ENCODE measurements at places on chromosomes 5 and 9.

DNA sequence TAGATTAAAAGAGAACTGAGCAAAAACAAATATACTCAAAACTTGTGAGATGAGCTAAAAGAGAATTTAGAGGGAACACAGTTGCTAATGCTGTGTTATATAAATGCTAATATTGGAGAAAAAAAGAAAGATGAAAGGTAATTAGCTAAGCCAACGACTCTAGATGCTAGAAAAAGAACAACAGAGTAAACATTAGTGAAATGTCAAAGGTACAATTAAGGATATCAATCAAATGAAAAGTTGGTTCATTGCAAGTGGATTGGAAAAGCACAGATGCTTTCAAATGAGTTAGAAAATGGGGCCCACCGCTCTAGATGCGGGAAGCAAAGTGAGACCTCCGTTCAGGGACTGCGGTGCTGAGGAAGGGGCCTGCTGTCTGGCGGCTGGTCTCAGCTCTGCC lies 17.9 kb upstream of the BARHL1 start:
- no peak for DNase-seq

- no peak for DNase-seq
These were observed 16.5 kb upstream of the NRARP start for GRCh38 chr9:137318602-137319001.

DNA sequence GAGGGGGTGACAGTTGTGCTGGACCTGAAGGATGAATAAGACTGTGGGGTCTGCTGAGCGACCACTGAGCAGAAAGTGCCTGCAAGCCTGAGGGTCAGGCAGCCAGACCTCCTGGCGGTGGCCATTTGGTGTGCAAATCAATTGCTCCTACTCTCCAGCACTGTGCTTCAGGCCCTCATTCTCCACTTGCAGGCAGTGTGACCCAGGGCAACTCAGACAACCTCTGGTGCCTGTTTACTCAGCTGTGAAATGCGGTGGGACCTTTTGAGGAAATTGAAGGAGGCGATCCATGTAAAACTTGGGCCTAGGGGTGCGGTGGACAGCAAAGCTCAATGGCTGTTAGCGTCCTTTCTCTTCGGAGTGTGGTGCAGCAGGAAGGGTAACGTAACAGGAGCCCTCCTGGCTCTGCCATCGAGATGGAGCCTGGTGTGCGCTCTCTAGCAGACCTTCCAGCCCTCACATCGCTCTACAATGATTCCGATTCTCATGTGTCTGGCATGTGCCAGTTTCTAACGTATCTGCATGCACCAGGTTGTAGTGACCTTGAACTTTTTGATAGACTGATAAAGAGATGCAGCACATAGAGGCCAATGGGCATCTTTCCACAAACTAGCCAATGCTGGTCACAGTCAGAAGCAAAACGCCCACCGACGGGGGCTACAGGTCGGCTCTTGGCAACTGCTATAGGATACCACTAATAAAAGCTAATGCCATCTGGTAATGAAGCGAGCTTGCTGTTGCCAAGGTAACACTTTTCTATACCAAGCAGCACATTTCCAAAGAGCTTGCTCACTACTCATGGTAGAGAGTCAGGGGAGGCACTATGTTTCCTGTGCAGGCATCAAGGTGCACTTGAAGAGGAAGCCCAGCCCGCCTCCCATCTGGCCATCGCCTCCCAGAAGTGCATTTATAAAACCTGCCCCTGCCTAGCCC lies 159.7 kb upstream of the RAPGEF1 start:
- no peak for DNase-seq

- no peak for DNase-seq
These were observed 281.7 kb downstream of the OSTF1 start for GRCh38 chr9:75369989-75370388.

DNA sequence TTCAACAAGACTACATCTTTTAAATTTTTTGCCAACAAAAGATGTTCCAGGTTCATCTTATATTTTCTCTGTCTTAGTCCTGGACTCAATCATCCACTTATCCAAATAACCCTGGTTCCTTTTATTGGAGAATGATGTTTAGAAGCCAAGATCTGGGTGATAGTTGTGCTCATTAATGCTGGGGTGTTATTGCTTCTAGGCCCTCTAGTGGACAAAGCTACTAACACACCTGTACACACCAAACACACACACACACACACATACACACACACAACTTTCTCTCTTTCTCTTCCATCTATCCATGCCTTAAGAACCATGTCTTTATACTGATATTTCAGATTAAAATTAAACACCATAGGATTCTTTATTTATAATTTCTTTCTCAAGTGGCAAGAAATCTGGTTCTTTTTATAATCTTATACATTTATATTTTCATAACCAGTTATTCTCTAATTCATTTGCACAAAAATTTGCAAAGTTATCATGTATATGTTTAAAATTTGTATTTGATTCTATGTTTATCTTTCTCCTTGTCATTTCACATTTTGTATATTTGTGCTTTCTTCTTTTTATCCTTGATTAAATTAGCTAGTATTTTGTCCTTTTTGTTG lies 179.1 kb upstream of the SMIM23 start:
- peak; percentile 11 for DNase-seq

- DNase-seq: peak; percentile 10
These were observed 26.4 kb upstream of the CTNNA1 start for GRCh38 chr5:138726848-138727247.

DNA sequence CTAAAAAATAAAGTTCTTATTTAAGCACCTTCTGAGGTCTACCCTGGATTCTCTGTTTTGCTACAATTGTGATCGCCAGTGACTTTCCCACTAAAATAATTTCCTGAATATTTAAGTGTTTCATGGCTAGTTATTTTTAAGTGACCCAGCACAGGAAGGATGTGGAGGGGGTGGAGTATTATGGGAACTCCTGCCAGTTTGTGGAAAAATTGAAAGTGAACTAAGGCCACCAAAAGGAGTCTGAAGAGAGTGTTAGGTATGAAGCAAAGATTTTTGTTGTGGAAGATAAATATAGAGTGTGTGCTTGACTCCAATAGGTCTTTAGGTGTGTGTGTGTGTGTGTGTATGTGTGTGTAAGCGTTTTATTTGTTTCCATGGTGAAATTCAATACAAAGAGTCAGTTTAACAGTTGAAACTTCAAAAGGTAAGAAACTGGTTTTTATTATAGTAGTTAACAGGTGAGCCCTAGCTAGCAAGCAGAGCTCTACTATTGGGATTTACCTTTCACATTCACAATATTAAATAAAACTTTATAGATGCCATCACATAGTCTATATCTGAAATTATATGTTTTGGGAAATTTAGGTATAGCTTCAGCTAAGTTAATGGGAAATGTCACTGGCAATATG lies 25.6 kb downstream of the RASGRF2 start:
- no peak for DNase-seq

GRCh38 chr9:114409103-114409780 lies 21.5 kb upstream of the AKNA start:
- DNase-seq: no peak

GRCh38 chr5:132674671-132675506 lies 1.1 kb downstream of the IL4 start:
- DNase-seq: no peak

DNA sequence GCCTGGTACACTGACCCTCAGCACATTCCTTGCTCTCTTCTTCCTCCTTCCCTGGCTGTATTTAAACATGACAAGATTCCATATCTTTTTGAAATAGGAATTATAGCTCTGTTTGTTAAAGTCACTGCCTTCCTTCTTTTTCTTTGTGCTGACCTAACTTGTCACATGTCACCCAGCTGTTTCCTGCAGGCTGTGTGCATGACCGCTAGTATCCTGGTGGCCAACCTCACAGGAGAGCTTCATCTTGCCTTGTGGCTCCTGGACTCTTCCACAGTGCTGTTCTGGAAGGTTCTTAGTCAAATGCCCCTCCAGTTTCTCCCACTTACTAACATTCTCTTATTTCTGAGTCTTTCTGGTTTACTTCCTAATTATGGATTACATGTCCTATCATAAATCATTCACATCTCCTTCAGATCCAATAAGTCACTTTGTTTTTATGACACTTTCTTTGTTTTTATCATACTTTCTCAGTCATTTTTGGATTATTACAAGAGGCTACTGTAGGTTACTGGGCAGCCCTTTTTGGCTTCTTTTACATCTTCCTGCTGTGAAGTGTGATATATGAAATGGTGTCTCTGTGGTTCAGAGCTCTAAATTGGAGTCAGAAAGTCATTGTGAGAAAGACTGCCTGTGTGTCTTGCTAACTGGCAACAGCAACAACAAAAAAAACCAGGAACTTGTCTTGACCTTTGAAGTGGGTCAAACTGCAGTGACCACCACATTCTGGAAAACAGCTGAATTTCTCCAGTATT lies 463.6 kb upstream of the DAP start:
- no peak for DNase-seq

GRCh38 chr5:121833617-121834016 lies 18.1 kb upstream of the FTMT start:
- DNase-seq: no peak

GRCh38 chr5:2378976-2379375 lies 372.5 kb downstream of the IRX2 start:
- no peak for DNase-seq

- no peak for DNase-seq
These were observed 10.5 kb downstream of the EXD3 start for GRCh38 chr9:137412431-137412830.

DNA sequence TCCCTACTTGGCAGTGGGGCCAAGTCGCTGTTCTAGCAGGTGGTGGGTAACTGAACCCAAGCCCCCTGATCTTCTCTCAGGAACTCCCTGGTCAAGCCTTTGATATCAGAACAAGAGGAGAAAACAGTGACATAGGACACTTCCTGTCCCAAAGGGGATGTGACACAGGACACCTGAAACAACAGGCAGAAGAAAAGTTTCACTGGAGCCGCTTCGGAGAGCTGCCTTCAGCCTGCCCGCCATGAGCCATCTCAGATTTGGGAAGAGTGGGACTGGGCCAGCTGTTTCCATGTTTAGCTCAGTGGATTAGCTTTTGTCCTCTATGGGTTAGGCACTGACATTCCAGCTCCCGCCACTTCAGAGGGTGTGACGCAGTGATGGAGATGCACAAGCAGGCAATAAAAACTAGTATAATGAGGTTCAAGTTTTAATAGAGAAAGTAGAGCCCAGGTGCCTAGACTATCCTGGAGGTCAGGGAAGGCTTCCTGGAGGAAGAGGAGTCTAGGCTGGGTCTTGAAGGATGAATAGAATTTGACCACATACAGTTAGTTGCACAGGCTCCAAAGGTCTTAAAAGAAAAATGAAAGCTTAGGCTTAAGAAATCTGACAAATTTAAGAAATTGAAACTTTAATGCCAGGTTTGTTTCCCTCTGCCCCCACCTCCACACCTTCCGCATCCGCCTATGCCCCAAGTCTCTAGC lies 104.1 kb upstream of the SPRY4 start:
- DNase-seq: no peak

DNA sequence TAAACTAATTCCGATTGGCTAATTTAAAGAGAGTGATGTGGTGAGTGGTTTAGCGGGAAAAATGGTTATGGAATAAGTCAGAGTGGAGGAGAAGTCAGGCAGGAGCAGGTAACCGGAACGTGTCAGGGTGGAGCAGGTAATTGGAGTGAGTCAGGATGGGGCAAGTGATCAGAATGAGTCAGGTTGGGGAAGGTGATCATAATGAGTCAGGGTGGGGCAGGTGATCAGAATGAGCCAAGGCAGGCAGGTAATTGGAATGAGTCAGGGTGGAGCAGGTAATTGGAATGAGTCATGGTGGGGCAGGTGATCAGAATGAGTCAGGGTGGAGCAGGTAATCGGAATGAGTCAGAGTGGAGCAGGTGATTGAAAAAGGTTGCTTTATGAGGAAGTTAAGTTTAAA lies 101.4 kb downstream of the TMEM167A start:
- DNase-seq: peak; percentile 10

DNA sequence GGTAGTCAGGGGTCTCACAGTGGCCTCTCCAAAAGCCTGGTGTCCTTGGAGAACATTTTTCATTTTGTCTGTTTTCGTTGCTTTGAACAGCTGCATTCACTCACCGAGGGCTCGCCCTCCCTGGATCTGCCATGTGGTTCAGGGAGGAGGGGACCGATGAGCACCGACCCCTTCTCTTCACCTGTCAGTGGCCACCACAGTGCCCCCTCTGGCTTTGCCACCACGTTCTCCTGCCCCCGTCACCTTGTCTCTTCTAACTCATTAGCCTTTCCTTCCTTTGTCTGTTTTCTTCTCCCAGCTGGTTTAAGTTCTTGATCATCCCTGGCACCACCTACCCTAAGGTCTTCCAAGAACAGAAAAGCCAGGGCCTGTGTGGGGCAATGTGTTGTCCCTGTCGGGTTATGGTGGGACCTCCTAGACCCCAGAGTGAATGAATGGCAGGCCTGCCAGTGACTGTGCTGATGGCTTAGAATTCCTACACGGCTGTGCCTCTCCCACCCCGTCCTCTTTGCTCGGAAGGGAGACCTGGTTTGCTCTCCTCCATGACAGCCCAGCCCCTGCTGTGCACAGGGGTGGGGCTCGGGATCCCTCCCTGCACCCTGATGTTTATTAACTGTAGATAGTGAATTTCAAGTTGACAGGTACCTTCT lies 90.0 kb downstream of the ANKRD33B start:
- no peak for DNase-seq

GRCh38 chr9:124013309-124014210 lies 2.0 kb downstream of the LHX2 start:
- DNase-seq: no peak

GRCh38 chr5:141272906-141273305 lies 27.7 kb downstream of the PCDHB15 start:
- DNase-seq: no peak

DNA sequence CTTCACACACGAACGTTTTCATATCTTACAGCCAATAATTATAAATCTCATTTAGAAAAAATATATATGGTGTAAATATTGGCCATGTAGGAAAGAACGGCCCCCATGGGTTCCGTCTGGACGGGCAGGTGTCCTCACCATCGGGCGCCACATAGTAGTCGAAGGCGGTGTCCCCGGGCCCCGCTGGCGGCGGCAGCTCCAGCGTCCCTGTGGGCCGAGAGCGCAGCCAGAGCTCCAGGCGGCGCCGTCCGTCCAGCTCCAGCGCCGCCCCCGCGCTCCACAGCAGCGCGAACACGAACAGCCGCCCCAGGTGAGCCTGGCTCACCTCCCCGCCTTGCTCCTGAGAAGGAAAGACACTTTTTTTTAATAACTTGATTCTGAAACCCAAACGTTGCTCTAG lies 134.6 kb downstream of the DNAH5 start:
- no peak for DNase-seq

- no peak for DNase-seq
These were observed 171.2 kb downstream of the SLC12A2 start for GRCh38 chr5:128254789-128255188.

- no peak for DNase-seq
These were observed 470.4 kb downstream of the ZSWIM6 start for GRCh38 chr5:61802456-61802855.

- peak; percentile 43 for DNase-seq
These were observed at the start of gene FAM169A for GRCh38 chr5:74865804-74866595. FAM169A (minus strand) TSS chr5:74866387; CDS start chr5:74841676, 24,711 bp downstream.

DNA sequence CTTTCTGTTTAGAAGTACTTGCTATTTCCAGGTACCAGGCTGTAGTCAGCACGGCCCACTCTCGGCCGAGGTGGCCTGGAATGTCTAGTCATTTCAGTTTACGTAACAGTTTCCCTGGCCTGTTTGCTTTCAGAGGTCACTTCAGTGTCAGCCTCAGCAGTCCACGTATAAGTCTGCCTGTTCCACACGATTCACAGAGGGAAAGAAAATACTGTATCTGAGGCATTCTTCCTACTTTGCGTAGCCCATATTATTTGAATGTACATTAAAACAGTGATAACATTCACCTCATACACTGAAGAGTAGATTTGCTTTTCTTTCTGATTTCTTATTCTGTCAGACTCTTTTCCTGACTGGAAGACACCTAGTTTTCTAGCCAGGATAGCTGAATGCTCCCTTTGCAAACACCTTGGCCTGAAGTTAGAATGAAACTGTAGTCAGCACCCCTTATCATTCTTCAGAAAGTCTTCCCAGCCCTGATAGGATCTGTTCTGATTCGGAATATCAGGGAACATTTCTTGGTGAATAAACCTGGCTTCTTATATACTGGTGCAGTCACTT lies 140.9 kb downstream of the AOPEP start:
- no peak for DNase-seq

Data from activated naive CD4-positive, alpha-beta T cell treated with anti-CD3 and anti-CD28 coated beads for 36 hours (primary cell).